ENCODE measurements at places on chromosomes 12 and 14. TPM values are rescaled to one million over a fixed set of nuclear protein-coding genes. Genes with fewer than 3 reads are reported as not detected.

PIP4P1 gene
- total RNA-seq: 31.9 TPM

PRKAB1 gene
- total RNA-seq: 35.6 TPM

CDCA4 gene
- 46.8 TPM for total RNA-seq

LBHD2 gene
- total RNA-seq: not detected

TNS2 gene
- total RNA-seq: 20.4 TPM

TOMM20L gene
- total RNA-seq: not detected

CCDC59 gene
- 62.8 TPM for total RNA-seq

ACVRL1 gene
- total RNA-seq: 0.15 TPM

DIO2 gene
- total RNA-seq: 10.7 TPM

CLEC9A gene
- total RNA-seq: not detected

C14orf39 gene
- not detected for total RNA-seq

PAPLN gene
- 7.8 TPM for total RNA-seq

PMEL gene
- total RNA-seq: 1.4 TPM

PPM1H gene
- total RNA-seq: 8.0 TPM

C12orf54 gene
- not detected for total RNA-seq

SLC38A1 gene
- 41.1 TPM for total RNA-seq

HSPB8 gene
- total RNA-seq: 20.4 TPM

ADIPOR2 gene
- total RNA-seq: 47.3 TPM

FAM90A1 gene
- not detected for total RNA-seq

ADAM21 gene
- 0.07 TPM for total RNA-seq

ERH gene
- 340 TPM for total RNA-seq

HEBP1 gene
- 66.0 TPM for total RNA-seq

KTN1 gene
- 151 TPM for total RNA-seq

BCL2L14 gene
- total RNA-seq: not detected

RIMKLB gene
- 16.4 TPM for total RNA-seq

CD69 gene
- total RNA-seq: not detected

ZFP36L1 gene
- total RNA-seq: 174 TPM

PLEKHA5 gene
- 7.5 TPM for total RNA-seq

FAM181A gene
- total RNA-seq: not detected

TMEM30B gene
- 0.22 TPM for total RNA-seq

MYH6 gene
- not detected for total RNA-seq

FOXM1 gene
- total RNA-seq: 97.8 TPM

KCNC2 gene
- total RNA-seq: not detected

PPP1R13B gene
- total RNA-seq: 5.2 TPM
